ENCODE measurements at places on chromosomes 2 and 18.
A peak's percentile ranks its signal among the peaks of the same experiment; 100 is the strongest.

- no peak for DNase-seq
Measured at GRCh38 chr2:175676813-175677212, 325.3 kb downstream of the LNPK start.

DNA sequence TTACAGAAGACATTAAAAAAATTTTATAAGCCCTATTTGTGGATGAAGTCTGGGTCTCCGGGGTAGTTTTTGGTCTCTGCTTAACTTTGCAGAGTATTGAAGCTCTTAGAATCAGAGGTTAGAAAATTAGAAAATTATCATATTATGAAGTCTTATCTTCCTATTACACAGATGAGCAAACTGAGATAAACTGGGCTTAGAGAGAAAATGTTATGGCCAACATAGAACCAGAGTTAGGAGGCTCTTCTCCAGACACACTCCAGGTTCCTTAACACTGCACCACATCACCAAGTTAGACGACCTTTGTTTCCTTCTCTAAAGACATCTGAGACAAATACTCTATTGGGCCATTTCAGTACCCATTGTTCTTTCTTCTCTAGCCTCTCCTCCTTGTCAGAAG, 36.7 kb upstream of the NEB start:
- no peak for DNase-seq

DNA sequence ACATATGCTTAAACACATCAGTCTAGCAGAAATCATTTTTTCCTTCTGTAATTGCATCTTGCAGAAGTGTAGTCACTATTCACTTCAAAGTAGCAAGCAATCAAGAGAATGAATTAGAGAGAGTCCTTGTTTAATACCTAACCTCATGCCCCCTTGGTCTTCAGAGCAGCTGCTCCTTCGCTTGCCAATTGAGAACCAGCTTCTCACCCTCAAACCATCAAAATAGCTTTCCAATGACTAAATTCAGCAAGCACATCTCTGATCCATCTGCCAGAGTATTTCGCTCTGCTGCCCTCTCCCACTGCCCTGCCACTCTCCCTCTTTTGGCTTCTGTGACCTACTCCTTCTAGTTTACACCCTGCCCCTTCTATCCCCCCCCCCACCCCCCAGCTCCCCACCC, 120.7 kb upstream of the AGAP1 start:
- DNase-seq: no peak

DNA sequence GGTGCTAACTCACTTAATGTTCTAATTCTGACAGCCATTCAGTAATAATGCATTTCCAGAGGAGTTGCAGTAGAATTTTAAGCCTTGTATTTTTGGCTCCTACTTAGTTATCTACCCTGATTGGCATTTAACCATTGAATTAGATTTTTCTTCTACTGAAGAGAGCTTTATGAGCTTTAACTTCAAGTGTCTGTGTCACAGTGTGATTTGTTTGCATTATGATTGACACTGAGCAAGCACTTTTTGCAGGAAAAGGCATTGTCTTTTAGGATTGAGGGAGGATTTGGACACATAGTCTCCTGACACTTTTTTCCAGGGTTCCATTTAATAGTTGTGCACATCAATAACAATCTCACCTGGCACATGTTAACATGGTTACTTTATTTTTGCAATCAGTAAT, 26.7 kb downstream of the LYPD6 start:
- DNase-seq: no peak

DNA sequence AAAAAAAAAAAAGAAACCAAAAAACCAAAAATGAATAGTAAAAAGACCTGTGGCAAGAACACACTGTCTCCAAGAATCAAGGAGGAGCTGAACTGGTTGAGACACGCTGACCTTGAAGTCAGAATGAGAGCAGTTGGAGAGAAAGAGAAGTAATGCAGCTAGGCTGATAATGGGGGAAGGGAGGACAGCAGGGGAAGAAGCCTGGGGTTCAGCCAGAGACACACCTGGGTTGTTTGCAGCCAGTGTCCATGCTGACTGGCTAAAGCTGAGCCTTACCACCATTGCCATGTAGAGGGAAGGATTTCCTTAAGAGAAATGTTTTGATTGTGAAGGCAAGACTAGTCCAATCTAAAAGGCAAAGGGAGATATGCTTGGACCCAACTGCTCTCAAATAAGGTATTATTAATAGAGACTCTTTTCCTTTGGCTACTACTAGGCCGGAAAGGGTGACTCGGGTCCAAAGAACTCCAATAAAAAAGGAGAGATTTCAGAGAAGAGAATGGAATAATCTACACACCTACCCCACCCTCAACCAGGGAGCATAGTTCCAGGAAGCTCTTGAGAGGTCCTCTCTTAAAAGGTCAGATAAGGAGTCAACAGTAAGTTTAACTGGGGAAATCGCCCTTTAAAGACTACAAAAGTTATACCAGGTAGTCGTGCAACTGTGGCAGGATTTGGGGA, 25.2 kb upstream of the REL start:
- DNase-seq: no peak

DNA sequence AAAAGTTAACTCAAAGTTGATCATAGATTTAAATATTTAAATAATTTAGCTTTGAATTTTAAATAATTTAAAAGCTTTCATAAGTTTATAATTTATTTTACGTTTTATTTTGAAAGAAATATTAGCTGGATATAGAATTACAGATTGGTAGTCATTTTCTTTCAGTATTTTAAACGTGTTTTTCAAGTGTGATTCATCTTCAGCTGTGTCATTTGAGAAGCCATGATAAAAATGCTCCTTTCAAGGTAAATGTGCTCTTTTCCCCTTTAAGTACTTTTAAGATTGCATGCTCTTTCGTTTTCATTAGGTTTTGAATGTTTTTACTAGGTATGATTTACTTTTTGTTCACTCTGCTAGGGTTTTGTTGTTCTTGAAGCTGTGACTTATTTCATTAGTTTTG, 116.8 kb upstream of the FIGN start:
- DNase-seq: no peak

GRCh38 chr2:156818944-156819343, 382.8 kb downstream of the GPD2 start:
- no peak for DNase-seq

- no peak for DNase-seq
Measured at GRCh38 chr2:54212456-54212855, 43.6 kb downstream of the TSPYL6 start.

DNA sequence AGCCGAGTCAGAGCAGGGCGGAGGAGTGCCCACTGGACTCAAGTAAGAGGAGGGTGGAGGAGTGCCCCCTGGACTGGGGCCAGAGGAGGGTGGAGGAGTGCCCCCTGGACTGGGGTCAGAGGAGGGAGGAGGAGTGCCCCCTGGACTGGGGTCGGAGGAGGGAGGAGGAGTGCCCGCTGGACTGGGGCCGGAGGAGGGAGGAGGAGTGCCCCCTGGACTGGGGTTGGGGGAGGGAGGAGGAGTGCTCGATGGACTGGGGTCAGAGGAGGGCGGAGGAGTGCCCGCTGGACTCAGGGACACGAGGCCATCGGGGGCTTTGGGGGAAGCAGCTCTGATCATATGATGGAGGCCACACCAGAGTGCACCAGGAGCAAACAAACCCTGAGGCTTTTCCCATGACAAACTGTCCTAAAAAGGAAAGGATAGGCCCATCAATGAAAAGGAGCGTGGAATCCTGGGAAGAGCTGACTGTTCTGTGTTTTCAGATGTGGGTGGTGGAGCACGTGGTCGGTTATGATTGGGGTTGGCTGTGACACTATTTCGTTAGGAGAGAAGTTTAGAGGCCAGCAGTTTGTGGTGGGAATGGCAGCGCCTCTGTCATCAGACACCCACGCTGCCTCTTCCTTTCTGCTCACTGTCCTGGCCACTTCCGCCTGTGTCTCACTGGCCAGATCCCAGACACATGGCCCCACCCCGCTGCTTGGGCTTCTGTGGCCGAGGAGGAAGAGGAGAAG, 24.5 kb upstream of the HPCAL1 start:
- DNase-seq: no peak

DNA sequence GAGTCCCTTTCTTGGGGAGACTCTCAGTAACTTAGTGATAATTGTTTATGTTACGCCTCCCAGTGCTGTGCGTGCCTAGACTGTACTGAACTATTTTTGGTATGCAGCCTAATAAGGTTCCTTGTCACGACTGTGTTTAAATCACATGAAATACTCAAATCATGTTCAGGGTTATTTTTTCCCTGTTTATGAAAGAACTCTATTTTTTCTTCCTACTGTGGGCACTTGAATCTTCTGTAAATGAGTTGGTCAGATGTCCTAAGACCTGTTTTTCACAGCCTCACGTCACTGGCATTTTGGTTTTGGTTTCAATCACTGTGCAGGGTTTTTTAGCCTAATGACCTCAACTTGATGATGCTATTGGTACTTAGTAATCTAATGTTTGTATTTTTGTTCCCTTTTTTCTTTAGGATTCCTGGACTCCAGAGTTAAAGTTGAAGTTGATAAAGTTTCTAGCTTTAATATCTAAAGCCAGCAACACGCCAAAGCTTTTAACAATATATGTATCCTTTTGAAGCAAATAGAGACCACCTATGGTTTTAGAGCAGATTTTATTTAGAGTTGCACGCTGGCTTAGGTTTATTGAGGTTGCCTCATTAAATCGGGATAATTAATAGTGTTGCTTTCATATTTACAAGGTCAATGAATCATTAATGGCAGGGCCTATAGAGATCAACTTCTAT, 24.0 kb downstream of the ARMC9 start:
- no peak for DNase-seq

GRCh38 chr2:200782251-200782650, 29.5 kb upstream of the BZW1 start:
- DNase-seq: no peak

DNA sequence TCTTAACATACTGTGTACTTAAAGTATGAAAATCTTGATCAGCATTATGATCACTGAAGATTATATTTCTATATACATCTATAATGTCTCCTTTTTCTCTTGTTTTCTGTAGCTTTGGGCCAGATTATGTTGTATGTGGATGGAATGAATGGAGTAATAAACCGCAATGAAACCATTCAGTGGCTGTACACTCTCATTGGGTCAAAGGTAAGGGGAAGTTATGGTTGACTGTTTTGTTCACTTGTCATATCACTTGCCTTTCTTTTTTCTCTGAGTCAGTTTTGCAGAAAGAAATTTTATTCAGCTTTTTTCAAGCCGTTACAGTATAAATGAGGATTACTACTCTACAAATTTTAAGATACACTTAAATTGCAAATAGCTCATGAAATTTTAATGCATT, 252.5 kb downstream of the TPGS2 start:
- no peak for DNase-seq

DNA sequence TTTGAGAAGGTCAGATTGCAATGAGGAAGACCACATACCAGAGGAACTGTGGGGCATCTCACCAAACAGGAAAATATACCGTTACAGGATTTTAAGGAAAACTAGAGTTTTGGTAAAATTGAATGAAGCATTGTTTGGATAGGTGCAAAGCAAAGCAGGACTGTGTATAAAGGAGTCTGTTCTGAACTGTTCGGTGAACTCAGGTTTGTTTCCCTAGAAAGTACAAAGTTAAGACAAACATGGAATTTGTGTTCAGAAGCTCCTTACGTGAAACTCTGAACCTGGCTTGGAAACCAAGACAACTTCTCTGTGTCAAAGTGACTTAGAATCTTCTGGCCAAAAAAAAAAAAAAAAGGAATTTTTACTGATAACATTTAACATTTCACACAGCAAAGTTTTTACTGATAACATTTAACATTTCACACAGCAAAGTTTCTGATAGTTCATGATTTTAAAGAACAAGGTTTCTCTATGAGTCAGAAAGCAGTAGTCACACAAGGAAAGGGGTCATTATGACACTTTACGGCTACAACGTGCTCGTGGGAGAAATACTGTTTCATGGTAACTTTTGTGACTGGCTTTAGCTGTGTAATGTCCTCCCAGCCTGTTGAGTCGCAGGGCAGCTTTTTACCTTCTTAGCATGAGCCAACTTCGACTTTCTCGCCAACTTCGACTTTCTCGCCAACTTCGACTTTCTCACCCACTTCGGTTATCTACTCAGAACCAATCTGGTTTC, 21.2 kb upstream of the TET3 start:
- no peak for DNase-seq

- no peak for DNase-seq
Measured at GRCh38 chr2:169093535-169093934, 24.2 kb downstream of the DHRS9 start.

- DNase-seq: no peak
Measured at GRCh38 chr2:237597196-237598145, 6.9 kb upstream of the RAB17 start.

GRCh38 chr2:130987519-130988425, 105.5 kb downstream of the FAM168B start:
- no peak for DNase-seq

- no peak for DNase-seq
Measured at GRCh38 chr2:189854940-189855339, 70.7 kb downstream of the PMS1 start.

GRCh38 chr18:50869150-50869549, 9.8 kb upstream of the ME2 start:
- DNase-seq: no peak

DNA sequence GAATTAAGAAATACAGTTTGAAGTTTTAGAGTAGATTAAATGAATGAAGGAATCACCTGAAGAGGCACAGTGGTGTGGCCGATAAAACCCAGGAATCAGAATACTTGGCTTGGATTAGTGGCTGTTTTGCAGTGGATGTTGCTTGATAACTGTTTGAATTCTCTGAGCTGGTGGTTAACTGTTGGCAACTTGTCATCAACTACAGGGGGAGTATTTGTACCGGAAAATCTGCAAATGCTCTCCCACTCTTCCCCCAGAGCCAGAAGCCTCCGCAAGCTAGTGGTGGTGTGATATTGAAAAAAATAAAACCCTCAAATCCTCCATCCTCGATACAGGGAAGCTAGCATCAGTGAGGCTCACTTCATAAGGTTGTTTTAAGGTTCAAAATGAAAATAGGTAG, 326.7 kb downstream of the DPP10 start:
- DNase-seq: no peak

GRCh38 chr2:138239902-138240491, 261.6 kb upstream of the SPOPL start:
- no peak for DNase-seq

- DNase-seq: peak; percentile 35
Measured at GRCh38 chr2:12555012-12555645, 161.6 kb upstream of the TRIB2 start.

- DNase-seq: no peak
Measured at GRCh38 chr2:233822781-233823730, 31.3 kb downstream of the HJURP start.

- DNase-seq: no peak
Measured at GRCh38 chr18:70415823-70416488, 127.1 kb downstream of the SOCS6 start.

GRCh38 chr2:202165945-202166344, 72.5 kb downstream of the SUMO1 start:
- no peak for DNase-seq

DNA sequence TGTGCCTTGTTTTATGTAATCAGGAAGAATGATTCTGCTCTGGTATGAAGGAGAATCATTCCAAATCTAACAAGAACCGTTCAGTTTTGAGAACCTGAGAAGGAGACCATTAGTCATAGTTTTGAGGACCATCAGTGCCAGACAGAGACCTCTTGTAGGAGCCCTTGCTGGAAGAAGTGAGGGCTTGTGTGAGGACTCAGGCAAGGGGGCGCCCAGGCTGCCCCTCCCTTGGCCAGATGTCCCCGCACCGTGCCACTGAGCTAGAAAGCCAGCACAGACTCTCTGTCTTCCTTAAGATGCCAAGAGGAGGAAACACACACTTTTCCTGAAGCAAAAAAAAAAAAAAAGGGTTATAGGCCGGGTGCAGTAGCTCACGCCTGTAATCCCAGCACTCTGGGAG, 55.7 kb upstream of the SLC39A10 start:
- DNase-seq: no peak
